Suppressor macrophage (primary cell): ENCODE measurements at places on chromosomes 6 and 20.
A peak's percentile ranks its signal among the peaks of the same experiment; 100 is the strongest.

- peak; percentile 68 for DNase-seq
These were observed 57.7 kb downstream of the PPP1R16B start for GRCh38 chr20:38863024-38863851.

GRCh38 chr20:59019217-59019616 is at the start of gene TUBB1:
TUBB1 (plus strand) TSS chr20:59019429; CDS start chr20:59019523, 94 bp downstream.
- DNase-seq: no peak

- DNase-seq: no peak
These were observed 232.5 kb downstream of the HDGFL1 start for GRCh38 chr6:22801831-22802230.

DNA sequence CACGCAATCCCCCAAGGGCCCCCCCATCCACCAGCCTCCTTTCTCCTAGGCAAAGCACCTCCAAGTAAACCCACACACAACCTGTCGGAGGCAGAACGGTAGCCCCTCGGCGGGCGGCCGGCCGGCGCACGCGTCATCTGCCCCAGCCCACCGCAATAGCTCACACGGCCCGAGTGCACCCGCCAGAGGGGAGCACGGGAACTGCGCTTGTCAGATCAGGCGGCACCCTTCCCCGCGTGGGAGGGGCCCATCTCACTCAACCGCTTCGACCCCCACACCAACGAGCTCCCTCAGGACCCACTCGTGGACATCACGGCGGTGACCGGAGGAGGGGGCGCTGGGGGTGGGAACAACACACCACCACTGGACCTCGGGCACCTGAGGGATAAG is 767.9 kb upstream of the DEFB115 start:
- DNase-seq: no peak

GRCh38 chr20:37205130-37205529 is 25.8 kb upstream of the MROH8 start:
- no peak for DNase-seq

DNA sequence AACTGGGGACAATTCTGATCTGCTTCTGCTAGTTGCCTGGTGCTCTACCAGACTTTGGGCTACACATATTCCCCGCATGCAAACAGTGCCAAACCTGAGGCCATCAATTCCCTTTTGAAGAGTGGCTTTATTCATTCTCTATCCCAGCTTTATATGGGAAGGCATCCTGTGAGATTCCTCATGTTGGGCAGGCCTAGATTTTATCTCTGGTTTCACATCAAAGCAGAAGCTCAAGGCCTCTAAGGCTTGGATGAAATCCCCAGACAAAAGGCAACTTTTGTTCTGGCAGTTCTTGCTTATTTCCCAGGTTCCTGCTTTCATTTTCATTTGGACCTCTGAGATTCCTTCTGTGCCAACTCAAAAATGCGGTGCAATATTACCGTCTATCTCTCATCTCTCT is 648.8 kb downstream of the QKI start:
- DNase-seq: no peak

DNA sequence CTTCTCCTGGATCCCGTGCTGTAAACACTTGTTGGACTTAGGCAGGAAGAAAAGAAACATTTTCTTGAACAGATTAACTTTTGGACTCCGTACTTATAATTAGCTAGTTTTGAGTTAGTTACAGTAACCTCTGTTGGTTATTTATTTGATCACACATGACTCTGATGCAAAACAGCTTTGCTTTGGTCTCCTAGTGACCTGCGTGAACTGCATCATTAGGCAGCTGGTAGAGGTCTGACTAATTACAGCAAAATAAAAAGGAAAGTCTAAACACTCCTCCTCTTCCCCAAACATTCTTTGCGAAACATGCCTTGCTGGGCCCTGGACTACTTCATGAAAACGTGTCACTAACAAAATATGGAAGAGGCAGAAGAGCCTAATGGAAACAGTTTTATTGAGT is 61.1 kb upstream of the ZFP64 start:
- DNase-seq: no peak

DNA sequence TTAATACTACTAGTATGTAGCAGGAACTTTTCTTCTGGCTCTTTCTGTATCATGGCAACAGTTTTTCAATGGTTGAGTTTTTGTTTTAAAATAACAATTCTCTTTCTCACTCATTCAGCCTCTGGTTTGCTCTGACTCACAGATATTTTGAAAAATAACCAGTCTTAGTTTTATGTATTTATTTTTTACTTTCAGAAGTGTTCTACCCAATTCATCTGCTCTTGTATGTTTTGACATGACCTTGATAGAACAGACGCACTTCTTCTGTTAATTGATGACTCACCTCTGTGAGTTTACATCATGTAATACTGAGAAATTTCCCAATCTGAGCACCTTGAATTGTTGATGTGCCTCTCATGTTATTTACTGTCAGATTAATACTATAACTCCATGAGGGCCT is 178.9 kb downstream of the SASH1 start:
- no peak for DNase-seq

GRCh38 chr20:18672834-18673233 is 85.0 kb downstream of the DTD1 start:
- DNase-seq: no peak

DNA sequence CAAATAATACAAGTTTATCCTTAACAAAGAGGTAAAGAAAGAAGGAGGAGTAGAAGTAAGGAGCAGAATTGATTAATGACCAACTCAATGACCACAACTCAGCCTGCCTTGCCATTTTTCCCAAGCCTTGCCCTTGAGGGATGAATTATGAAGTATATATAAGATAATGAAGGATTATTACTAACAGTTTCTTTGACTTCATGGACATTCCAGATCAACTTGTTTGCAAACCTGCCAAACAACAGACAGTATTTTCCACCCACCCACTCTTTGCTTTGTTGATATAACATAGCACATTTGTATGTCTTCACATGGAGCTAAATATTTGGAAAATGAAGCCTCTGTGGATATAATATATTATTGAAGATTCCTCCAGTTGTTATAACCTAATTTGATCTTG is 9.9 kb upstream of the C6orf141 start:
- DNase-seq: no peak

DNA sequence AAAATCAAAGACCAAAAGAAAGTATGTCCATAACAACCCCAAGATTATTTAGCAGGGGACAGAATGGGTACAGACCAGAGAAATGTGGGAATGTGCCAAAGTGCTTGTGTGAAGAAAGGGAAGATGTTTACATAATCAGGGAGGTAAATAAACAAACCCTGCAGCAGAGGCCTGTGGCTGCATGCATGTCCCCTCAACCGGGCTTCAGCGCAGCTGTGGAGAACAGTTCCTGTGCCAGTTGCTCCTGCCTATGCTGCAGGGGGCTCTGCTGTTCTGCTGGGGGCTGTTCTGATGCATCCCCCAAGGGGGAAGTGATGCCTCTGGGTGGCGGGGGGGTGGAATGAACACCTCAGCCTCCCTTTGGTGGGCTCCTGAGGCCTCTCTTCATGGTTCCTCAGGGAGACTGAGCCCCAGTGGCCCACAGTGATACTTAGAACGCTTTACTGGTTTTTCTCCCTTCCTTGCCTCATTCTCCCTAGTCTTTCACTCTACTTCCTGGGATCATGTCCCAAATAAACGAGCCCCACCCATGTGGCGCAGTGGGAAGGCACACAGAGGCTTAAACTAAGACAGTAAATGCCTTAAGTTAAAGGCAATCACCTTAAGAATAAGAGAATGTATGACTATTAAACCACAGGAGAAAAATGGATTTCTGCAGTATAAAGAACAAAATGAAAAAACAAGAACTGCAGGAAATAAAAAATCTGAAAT is 23.0 kb downstream of the RAB23 start:
- no peak for DNase-seq

DNA sequence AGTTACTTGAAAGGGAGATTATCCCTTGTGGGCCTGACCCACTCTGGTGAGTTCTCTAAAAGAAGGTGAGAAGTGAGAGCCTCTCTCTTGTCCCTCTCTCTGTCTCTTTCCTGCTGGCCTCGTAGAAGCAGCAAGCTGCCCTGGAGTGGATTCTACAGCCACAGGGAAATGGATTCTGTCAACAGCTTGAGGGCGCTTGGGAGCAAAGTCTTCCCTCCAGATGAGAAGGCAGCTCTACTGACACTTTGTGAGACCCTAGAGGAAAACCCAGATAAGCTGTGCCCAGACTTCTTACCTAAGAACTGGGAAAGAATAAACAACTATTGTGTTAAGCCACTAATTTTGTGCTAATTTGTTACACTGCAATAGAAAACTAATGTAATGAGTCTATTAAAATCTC is 39.9 kb downstream of the ANKRD60 start:
- no peak for DNase-seq

DNA sequence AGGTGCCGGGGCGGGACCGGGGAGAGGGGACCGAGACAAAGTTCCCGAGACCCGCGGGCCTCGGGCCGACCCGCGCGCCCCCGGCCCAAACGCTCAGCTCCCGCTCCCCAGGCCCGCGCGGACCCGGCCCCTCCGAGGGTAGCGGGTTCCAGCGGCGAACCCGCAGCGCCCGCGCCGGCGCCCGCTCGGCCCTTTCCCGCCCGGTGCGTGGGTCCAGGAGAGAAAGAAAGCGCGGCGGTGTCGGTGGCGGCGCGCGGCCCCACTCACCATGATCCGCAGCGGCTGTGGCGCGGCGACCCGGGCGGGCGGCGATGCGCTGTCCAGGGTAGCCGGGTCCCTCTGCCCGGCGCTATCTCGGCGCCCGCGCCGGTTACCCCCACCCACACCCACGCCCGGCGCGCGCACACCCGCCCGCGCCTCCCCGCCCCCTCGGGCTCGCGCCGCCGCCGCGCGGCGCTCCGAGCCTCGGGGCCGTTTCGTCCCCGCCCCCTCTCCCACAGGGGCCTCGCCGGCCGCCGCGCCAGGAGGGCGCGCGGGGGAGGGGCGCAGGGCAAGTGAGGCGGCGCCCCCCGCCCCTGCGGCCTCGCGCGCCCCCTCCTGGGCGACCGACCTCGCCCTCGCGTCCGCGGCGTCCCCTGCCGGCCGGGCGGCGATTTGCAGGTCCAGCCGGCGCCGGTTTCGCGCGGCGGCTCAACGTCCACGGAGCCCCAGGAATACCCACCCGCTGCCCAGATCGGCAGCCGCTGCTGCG is at the start of gene ELOVL2:
ELOVL2 (minus strand) TSS at position 345 of the 751 bp plus-strand sequence; CDS start at position 270, 75 bp downstream.
- DNase-seq: peak; percentile 63

DNA sequence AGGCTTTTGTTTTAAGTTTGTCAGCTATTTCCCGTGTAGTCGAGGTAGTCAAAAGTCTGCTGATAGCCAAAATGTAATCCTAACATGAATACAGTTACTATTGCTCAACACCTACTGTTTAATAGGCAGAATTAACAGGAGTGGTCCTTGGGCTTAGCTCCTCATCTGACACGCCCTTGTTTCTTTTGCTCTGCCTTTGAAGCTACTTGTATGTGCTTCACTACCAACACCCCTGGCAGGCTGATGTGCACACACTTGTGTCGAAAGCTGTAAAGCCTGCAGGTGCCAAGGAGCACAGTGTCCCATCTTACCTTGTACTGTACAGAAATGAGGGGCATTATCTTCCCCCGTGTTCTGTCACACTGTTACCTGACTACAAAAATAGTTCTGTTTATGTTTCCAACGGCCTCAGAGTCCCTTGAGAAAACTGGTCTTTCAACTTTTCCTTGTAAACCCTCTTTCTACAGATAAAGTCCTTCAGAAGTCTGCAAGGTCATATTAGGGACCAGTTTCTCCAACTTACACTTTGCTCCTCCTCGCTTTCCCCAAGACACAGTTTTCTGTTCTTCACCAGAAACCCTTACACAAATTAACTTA is 9.3 kb downstream of the SDHAF4 start:
- DNase-seq: no peak

DNA sequence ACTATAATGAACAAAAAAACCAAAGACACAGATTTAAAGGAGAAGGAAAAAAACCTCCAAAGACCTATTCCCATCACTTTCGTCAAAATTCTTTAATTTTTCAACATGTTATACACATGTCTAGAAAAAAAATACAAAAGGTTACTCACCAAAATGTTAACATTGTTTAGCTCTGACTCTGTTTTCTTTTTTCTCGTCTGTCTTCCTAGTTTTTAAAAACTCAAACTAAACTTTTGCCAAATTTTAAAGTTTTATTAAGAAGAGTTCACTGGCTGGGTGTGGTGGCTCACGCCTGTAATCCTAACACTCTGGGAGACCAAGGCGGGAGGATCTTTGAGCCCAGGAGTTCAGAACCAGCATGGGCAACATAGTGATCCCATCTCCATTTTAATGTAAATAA is 10.8 kb downstream of the MCUR1 start:
- DNase-seq: no peak

GRCh38 chr6:89525786-89526562 is 93.0 kb downstream of the ANKRD6 start:
- no peak for DNase-seq

GRCh38 chr6:3489027-3489757 is 32.3 kb upstream of the SLC22A23 start:
- DNase-seq: no peak

DNA sequence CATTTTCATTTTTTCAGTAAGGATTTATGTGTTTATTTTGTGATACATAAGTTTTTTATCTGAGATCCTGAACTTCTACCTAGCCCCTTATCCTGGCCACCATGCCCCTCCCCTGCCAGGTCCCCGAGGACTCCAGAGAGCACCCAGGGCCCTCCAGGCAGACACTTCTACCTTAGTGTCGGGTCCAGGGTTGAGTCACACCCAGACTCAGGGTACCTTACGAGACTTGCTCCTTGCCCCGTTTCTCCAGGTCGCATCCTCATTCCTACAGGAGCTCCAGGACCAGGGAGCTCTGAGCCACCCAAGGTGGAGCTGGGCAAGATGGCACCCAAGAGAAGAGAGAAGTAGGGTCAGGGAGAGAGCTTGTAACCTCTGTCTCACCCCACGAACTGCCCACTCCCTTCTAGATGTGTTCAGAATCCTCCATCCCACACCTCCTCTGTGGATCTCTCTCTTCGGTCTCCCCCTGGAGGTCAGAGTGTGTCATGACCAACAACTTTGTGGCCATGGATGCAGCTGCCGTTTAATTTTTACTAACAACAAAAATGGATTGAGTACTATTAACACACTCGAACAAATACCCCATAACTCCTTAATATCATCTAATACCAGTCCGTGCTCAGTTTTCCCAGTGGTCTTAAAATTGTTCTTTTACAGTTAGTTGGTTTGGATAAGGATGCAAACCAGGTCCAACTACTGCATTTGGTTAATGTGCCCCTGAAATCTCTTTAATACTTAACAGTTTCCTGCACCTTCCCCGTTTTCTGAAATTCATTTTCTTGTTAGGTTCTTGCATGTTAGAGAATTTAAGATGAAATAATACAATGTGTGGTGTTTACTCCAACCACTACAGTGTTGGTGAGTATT is 130.6 kb upstream of the INSM1 start:
- DNase-seq: peak; percentile 60

- DNase-seq: no peak
These were observed 8.5 kb downstream of the SPTLC3 start for GRCh38 chr20:13017235-13017634.

DNA sequence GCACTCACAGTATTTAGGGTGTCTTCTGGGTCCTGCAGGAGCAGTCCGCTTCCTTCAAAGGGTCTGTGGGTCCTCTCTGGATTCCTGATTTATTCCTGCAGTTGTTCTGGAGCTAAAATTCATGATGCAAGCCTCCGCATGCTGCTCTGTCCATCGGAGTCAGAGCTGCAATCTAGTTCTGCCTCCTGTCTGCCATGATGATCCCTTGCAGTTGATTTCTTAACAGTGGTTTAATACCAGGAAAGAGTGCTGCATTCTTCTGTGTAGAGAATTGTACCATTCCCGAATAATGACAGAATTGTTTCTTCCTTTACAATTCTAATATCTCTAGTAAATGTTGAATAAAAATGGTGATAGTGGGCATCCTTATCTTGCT is 72.0 kb upstream of the B3GAT2 start:
- no peak for DNase-seq

- peak; percentile 12 for DNase-seq
These were observed 883 bp upstream of the DBNDD2 start for GRCh38 chr20:45407067-45407745.
